ENCODE measurements at places on chromosomes 5 and 9.

GRCh38 chr5:142894749-142895148 is 124.6 kb downstream of the ARHGAP26 start:
- no peak for DNase-seq

DNA sequence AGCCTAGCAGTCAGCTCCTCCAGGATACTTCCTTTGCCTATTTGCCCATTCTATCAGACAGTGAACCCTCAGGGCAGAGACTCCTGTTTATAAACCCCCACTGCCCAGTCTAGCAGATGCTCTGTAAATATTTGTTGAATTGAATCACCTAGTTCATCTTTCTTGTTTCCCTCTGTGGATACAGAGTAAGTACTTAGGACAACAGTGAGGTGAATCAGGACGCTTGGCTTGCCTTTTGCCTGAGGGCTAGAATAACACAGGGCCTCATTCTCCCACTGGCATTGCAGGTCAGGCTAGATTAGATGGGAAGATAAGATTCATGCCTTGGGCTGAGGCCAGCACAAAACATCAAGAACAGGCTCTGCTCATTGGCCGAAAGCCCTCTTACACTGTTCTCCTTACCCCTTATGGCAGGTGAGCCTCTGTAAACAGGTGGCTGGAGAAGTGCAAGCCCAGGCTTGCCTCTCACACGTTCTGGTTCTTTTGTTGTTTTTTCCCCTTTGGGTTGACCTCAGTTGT is 22.2 kb downstream of the TNFSF8 start:
- DNase-seq = peak; percentile 83

DNA sequence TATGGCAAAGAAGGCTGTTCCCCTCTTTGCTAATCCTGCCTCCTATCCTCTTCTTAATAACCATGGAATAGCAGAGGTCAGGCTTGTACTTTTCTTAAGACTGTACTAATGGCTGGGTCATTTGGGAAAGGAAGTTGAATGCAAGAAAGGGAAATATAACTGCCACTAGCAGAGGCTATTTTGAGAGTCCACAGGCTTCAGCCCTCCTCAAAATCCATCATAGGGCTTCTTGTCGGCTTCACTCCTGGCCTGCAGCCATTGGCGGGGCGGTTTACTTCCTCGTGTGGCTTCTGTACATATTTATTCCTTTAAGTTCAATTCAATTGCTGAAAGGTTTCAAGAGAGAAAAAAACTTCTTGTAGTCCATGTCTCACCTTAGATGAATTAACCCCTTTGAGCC is 2.8 kb upstream of the PARP8 start:
- DNase-seq = no peak

DNA sequence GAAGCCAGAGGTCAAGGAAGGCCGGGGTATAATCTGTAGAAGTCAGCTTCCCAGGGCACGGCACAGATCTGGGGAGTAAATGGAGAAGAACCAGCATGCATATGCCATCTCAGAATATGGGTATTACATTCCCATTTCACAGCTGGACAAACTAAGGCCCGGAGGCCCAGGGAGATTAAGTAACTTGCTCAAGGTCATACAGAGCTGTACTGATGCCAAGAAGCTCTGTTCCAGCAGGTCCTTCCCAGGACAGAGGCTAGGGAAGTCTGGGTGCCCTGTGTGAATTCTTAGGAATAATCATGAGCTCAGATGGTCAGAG is 19.2 kb downstream of the COL27A1 start:
- DNase-seq = no peak

GRCh38 chr9:125513668-125514413 is 193.2 kb downstream of the MAPKAP1 start:
- no peak for DNase-seq

- DNase-seq = no peak
Observed at GRCh38 chr9:124860582-124861341, 995 bp downstream of the RPL35 start.

- DNase-seq = no peak
Observed at GRCh38 chr9:16106021-16106571, 553.3 kb downstream of the CCDC171 start.

DNA sequence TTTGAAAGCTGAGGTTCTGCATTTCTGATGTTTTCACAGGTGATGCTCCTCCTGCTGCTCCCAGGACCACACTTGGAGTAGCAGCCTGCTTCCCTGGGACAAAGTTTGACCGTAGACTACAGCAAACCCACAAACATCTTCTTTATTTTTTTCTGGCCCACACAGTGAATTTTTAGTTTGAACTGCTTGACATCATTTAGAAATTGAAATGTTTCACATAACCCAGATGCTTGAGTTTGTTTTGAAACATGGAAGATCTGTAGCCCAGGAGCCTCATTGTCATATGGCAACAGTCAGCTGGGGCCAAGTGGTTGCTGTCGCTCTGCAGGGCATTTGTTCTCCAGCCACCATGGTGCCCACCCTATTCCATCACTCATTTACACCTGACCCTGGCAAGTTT is 8.4 kb downstream of the SH3TC2 start:
- DNase-seq = no peak

GRCh38 chr5:146165460-146165859 is 17.0 kb downstream of the LARS1 start:
- no peak for DNase-seq

GRCh38 chr9:106019039-106019680 is 324.8 kb downstream of the TMEM38B start:
- no peak for DNase-seq

GRCh38 chr5:107806271-107806670 is 135.5 kb upstream of the EFNA5 start:
- DNase-seq = no peak

DNA sequence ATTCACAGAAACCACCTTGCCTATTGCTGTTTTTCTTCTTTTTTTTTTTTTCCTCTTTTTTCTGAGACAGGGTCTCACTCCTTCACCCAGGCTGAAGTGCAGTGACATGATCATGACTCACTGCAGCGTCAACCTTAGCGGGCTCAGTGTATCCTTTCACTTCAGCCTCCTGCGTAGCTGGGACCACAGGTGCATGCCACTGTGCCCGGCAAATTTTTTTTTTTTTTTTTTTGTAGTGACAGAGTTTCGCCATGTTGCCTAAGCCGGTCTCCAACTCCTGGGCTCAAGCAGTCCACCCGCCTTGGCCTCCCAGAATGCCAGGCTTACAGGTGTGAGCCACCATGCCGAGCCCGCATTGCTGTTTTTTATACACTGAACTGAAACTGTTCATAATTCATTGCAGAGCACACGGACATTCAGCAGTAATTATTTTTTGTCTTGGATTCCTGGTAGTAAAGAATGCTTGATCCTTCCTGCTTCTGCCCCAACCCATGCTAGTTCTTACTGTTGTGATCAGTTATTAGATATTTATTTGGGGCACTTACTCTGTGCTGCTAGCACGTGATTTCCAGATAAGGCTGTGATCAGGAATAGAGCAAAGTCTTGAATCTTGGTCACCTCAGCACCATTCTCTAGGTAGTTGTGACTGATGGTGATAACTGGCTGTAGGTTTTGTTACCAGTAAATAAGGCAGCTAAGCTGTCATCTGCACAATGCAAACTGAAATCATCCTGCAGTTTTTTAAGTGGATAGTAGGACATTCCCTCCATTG is 14.0 kb downstream of the MAP3K1 start:
- no peak for DNase-seq

GRCh38 chr5:35073160-35073559 is 25.4 kb upstream of the AGXT2 start:
- no peak for DNase-seq

GRCh38 chr5:178209334-178210072 is 5.2 kb downstream of the HNRNPAB start:
- DNase-seq = peak; percentile 38

- no peak for DNase-seq
Observed at GRCh38 chr9:127130661-127131538, 8.5 kb upstream of the ANGPTL2 start.

- no peak for DNase-seq
Observed at GRCh38 chr5:101390151-101390908, 487.2 kb upstream of the ST8SIA4 start.

GRCh38 chr9:87237336-87237735 is 260.3 kb upstream of the DAPK1 start:
- no peak for DNase-seq

- no peak for DNase-seq
Observed at GRCh38 chr5:113119246-113119924, 142.8 kb downstream of the DCP2 start.

- DNase-seq = no peak
Observed at GRCh38 chr5:25027061-25027460, 382.3 kb upstream of the CDH10 start.

DNA sequence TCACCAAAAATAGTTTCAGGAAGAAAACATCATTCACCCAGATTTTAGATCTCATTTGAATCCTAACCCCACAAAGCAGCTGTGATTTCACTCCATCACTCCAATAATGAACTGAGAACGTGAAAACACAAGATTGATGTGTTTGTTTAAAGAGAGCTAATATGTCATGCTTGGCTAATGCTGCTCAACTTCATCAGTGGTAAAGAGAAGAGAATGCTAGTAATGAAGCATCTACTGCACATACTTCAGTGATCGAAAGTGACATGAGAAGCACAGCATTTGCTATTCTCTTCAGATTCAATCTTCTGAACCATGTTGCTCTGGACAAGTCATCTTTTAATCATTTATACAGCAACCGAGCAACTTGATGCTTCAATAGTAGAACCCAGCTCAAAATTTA is 874.7 kb downstream of the EFNA5 start:
- DNase-seq = no peak

- DNase-seq = no peak
Observed at GRCh38 chr9:94771096-94771495, 44.6 kb downstream of the AOPEP start.

- peak; percentile 76 for DNase-seq
Observed at GRCh38 chr9:35907711-35908503, 1.4 kb upstream of the SPAAR start.

DNA sequence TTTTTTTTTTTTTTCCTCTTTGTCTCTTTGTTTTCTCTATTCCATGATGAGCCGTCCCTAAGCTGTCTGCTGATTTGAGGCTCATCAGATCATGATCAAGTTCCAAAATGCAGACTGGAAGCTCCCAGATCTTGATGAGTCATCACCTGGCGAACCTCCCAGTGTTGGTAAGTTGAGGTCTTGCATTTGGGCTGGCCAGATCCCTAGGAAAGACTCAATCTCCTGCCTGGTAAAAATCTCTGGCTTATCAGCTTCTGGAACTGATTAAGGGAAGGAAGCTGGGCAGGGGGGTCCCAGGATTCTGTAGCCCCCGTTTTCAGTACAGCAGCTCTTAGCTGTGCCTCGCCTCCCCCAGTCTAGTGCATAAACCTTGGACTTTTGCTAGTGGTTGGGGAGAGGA is 69.0 kb downstream of the TSPAN17 start:
- no peak for DNase-seq

GRCh38 chr9:120712539-120713031 is 1.7 kb downstream of the MEGF9 start:
- no peak for DNase-seq

GRCh38 chr9:84845956-84846900 is 176.7 kb downstream of the NTRK2 start:
- no peak for DNase-seq

- no peak for DNase-seq
Observed at GRCh38 chr9:100459963-100460362, 13.0 kb upstream of the TMEFF1 start.

DNA sequence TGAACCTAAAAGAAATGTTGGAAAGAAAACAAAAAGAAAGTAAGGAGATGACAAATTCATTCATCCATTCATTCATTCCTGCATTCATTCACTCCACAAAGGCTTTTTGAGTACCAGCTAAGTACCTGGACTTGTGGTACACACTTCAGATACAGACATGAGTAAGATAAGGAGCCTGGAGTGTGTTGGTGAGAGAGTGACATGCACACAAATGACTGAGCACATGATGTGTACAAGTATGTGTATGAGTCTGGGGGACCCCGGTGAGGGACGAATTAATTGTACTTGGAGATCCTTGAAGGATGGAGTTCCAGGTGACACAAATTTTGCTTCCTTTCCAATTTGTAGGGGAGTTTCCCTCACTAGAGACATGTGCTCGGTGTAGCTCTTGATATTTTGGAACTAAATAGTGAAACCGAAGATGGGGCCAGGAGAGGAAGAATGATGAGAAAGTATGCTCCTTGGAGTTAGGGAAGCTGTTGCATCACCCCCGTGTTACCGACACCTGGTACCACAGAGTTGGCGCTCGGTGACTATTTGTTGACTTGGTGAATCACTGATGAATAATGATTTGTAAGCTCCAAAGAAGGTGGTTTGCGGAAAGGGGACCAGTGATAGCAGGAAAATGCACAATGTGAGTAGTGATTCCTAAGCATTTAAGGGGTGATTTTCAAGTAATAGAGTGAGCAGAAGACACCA is 509.8 kb downstream of the CCDC171 start:
- DNase-seq = no peak

GRCh38 chr5:81027481-81028058 is 67.4 kb downstream of the RASGRF2 start:
- DNase-seq = no peak

GRCh38 chr9:26893030-26893676 is 551 bp upstream of the CAAP1 start:
- DNase-seq = no peak

- peak; percentile 46 for DNase-seq
Observed at GRCh38 chr5:126395198-126395597, 28.0 kb upstream of the GRAMD2B start.

DNA sequence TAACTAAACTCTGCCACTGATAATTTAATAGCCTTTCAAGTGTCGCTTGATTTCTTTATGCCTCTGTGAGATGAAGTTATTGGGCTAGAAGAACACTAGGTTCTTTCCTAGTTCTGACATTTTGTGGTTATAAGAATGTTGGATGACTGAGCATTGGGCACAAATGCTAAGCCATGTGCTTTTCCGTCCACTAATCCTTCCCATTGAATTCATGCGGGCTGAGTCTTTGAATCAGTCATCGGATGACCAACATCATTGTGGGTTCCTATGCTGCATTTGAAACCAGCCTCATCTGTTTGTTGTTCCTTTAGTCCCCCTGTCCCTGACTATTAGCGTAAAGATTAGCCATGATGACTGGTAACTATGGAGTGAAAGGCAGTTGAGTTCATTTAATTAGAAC is 58.5 kb downstream of the ALDH1A1 start:
- no peak for DNase-seq

DNA sequence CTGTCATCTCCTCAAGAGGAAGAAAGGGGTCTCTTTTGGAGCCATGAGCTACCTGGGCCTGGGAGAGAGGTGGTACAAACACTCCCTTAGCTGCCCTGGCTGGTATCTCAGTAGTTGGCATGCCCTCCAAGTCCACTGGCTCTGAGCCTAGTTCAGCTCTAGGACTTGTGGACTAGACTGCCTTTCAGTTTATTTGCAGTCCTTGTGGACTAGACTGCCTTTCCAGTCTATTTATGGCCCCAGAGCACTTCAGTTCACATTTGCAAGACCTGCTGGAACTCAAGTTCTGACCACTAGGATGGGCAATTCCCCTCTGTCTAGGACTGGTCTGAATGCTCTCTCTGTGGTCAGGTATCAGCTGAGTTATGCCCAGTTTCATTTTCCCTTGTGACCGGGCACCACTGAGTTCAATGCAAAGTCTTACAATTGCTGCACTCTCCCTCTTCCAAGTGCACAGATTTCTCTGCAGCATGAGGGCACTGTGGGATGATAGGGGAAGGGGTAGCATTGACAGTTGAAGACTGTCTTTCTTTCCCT is 1019.0 kb downstream of the TAF11L14 start:
- DNase-seq = no peak
